ENCODE measurements at places on chromosomes 2 and 18. TPM values are rescaled to one million over a fixed set of nuclear protein-coding genes. Genes with fewer than 3 reads are reported as not detected.

DNA sequence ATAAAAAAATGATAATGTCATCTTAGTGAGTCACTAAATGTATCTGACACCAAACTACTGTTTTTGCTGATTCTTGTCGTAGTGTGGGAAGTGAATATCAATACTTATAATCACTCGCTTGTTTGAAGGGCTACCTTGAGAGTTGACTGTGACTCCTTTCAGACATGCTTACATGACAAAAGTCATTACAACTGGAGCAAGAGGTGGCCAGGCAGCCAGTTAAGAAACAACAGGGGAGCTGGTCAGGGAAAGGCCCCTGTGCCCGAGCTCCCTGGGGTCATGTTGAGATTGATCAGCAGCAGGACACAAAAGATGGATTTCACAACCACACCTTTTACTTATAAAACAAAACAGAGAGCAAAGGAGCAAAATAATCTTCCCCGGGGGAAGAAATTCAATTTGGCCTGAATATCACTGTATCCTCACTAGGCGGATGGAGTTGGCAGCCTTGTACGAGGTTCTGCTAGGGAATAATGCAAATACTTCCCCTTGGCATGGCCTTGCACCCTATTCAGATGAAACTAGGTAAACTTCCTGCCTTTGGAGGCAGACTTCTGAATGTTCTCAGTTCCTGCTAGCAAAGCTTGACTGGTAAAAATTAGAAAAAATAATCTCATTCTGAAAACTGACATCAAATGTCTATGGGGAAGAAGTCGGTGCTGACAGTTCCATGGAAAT lies 101.2 kb downstream of the DYNC1I2 start:
- no peak for DNase-seq

- no peak for DNase-seq
Observed at GRCh38 chr2:68716604-68717304, 17.9 kb upstream of the ARHGAP25 start.

DNA sequence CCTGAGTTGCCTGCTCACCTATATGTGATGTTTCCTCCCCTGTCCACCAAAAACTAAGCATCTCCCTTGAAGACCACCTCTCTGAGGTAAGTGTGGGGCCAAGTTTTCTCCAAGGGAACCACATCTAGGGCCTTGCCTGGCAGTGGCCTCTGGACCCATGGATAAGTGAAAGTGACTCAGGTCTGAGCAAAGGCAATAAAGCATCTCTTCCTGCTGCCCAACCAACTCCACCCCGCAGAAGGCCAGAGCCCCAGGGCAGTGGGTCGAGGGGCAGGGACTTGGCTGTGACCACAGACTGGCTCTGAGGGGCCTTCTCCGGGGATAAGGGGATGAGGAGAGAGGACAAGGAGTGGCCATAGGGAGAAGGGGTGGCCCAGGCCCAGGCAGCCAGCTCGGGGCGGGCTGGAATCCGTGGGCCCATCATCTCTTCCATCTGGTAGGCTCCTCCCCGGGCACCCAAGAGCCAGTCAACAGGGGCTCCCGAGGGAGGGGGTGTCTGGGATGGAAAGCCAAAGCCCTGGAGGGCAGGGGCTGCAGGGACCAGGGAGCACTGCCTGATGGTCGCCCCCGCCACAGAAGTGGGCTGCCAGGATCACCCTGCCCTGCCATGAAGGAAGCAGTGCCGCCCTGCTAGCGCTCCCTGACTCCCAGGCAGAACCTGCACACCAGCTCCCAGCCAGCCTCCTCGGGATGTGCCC lies 33.4 kb downstream of the EMX1 start:
- DNase-seq: no peak

DNA sequence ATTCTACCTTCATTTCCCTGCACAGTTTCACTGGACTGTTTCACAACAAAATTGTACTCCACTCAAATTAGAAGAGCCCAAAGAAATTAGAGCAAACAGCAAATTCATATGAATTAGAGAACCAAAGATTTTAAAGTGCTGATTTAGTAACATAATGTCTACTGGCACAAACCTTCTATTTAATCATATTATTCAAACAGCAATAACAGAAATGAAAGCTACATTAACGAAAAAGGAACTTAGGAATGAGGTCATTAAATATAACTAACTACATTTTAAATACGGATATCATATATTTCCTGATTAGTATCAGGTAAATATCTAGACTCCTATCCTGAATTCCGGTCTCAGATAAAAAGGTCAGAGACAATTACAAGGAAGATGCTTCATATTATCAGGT lies 5.1 kb downstream of the C18orf32 start:
- no peak for DNase-seq

GRCh38 chr2:102425441-102426132 lies 2.6 kb downstream of the IL18RAP start:
- DNase-seq: no peak

GRCh38 chr18:75130591-75131328 lies 78.2 kb downstream of the PTGR3 start:
- DNase-seq: peak; percentile 86

GRCh38 chr2:33810046-33810835 lies 211.1 kb upstream of the FAM98A start:
- no peak for DNase-seq

- DNase-seq: peak; percentile 95
Observed at GRCh38 chr2:172103471-172104272, 972 bp upstream of the DLX2 start.

DNA sequence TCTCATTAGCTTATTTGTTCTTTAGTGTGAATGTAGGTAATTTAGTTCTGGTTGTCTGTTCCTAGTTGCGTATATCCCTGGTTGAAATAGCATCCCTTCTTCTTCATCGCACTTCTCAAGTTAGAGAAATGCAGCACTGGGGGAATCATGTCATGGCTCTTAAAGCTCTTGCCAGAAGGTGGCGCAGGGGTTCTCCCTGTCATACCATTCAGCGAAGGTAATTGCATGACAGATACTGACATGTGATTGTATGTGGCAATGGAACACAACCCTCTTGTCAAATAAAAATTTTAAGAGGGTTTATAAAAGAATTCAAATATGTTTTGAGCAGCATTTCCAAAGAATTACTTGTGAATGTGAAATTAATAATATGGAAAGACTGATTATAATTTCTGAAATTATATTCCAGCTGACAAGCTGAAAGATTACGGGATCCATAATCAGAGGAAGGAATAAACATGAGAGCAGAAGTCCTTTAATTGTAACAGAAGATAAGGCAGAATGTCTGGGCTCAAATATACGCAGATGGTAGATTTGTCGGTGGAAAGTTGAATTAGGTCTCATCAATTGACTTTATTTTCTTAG lies 411.7 kb downstream of the DSEL start:
- no peak for DNase-seq

GRCh38 chr2:59713577-59713976 lies 839.9 kb downstream of the BCL11A start:
- DNase-seq: no peak

GRCh38 chr2:24259316-24259715 lies 84.5 kb downstream of the FAM228A start:
- no peak for DNase-seq

Gene CXCR4
- under 0.01 TPM for total RNA-seq

Gene NOL4
- total RNA-seq: not detected

Gene DOK6
- total RNA-seq: 2.7 TPM

Gene FBLN7
- 5.8 TPM for total RNA-seq

Gene FER1L5
- total RNA-seq: 1.1 TPM

Gene EML6
- total RNA-seq: 1.1 TPM
